CD4-positive, alpha-beta memory T cell (primary cell): ENCODE measurements at places on chromosomes 12 and 14.

DNA sequence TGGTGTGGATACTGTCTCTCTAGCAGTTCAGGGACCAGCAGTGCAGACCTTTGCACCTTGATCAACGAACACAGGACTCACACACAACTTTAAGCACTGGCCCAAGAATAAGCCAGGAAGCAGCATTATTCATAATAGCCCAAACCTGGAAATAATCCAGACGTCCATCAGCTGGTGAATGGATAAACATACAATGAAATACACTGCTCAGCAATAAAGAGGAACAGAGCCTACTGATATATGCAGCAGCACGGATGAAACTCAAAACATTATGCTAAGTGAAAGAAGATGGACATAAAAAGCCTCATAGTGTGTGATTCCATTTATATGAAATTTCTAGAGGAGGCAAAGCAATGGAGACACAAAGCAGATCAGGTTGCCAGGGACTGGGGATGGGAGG is 303.9 kb upstream of the FKBP4 start:
- no peak for DNase-seq

- no peak for DNase-seq
Measured at GRCh38 chr12:86697916-86698640, 441.9 kb upstream of the MGAT4C start.

DNA sequence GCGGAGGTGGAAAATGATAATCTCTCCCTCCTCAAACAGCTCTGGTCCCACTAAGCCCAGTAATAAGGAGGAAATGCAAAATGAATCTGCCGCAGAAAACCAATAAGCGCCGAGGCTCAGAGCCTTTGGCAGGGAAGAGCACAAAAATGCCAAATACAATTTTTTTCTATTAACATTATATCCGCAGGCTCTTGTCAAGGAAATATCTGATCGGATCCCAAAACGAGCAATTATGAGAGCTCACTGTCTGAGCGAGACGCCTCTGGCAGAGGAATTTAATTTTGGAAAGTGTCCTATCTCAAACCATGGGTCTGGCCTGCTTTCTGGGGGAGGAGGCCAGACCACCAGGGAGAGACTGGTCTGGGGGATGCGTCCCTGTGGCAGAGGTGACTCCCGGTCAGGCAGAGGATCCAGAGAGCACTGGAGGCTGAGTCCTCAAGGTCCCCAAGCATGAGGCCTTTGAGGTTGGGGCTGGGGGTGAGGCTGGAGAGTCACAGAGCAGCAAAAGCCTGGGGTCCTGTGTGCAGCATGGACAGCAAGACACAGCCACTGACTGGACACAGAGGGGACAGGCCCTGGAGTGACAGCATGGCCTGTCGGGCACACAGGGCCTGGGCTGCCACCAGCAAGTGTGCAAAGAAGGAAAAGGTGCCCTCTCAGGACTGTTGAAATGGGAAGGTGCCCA is 342.8 kb upstream of the SFSWAP start:
- no peak for DNase-seq

DNA sequence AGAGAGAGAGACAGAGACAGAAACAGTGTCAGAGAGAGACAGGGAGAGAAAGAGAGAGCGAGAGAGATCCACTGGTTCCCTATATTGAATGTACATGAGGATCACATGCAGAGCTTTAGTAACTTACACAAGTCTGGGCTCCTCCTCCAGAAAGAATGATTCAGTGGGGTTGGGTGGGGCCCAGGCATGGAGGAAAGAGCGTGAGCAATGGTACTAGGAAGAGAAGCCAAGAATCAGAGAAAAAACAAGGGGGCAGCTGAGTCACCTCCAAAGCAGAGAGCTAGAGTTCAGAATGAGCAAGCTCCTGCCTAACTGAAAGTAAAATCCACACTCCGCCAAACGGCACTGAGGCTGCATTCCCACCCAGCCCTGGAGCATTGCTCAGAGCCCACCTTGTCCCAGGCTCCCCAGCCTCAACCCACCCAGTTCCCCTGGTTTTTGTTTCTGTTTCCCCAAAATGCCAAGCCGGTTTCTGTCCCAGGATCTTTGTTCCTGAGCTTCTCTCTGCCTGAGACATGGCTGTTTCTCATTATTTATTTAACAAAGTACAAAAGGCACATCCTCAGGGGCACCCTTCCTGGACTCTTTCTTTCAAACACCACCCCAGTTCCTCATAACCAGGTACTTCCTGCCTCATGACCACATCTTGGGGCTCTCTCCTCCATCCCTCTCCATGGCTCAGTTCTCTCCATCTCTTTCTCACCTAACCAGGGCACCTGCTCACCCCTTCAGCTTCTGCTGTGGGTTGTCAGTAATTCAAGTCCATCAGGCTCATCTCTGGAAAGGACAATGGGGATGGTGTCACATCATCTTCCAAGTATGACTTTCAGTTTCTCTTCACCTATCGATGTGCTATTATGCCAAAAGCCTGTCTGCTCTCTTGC is 670.3 kb upstream of the TBX3 start:
- DNase-seq = no peak
